ENCODE measurements at places on chromosomes 7 and 10.

GRCh38 chr7:82665966-82666507 is 222.5 kb upstream of the CACNA2D1 start:
- no peak for DNase-seq

DNA sequence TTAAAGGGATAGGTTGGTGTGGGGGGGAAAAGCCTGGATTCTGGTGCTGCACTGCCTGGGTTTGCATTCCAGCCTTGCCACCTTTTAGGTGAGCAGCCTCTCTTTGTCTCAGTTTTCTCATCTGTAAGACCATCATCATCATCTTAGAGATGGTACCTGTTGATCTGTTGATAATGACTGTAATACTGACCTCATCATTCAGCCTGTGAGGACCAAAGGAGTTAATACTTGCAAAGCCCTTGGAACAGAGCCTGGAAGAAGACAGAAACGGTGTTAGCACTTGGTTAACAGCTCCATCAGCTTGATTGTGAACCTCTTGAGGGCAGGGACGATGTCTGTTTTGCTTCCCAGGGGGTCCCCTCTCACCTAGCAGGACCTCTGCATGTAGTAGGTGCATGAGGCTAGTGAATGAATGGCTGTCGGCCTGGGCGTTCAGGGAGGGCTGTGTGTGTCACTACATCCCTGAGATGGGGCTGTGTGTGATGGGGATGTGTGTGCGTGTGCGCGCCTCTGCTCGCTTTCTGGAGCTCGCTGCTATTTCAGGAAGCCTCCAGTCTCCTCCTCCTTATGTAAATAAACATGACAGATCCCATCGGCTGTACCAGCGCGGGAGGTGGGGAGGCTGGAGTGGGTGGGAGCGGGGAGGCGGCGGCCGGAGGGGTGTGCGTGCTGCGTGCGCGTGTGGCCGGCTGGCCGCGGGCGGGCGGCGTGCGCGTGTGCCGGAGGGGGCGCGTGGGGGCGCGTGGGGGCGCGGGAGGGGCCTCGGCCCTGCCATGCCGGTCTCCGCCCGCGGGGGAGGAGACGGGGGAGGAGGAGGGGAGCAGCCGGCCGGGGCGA is 61.2 kb downstream of the NEURL1 start:
- DNase-seq: no peak

GRCh38 chr10:70232155-70232858 is 922 bp downstream of the PPA1 start:
- peak; percentile 28 for DNase-seq

- DNase-seq: no peak
These were observed 18.3 kb downstream of the FHIP2A start for GRCh38 chr10:114839901-114840300.

- no peak for DNase-seq
These were observed 238.8 kb upstream of the BMPER start for GRCh38 chr7:33666531-33666930.

- DNase-seq: no peak
These were observed 30.2 kb downstream of the C10orf143 start for GRCh38 chr10:130080461-130080814.

GRCh38 chr10:6347391-6347951 is 144.7 kb downstream of the PFKFB3 start:
- DNase-seq: peak; percentile 32

DNA sequence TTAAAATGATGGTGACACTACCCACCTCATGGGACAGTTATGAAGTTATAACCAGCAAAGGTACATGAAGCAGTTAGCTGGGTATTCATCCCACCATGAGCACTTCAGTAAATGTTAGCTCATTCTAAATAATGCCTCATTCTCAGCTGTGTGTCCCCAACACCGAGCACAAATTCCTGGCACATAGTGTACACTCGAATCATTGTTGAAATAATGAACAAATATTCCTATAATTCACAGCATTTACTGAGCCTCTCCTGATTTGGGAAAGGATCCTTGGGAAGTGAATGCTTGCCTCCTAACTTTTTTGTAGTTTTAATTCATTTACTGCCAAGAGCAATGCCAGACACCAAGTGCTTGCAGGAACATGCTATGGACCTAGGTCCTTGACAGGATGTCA is 235.2 kb downstream of the DGKI start:
- no peak for DNase-seq

GRCh38 chr10:30192846-30193608 is 133.6 kb upstream of the JCAD start:
- DNase-seq: no peak

Data from stimulated activated CD8-positive, alpha-beta memory T cell treated with anti-CD3 and anti-CD28 coated beads, Interleukin-12 subunit alpha, Interleukin-12 subunit beta, amount 100 ng/mL, for 4 hours (primary cell).